ENCODE measurements at places on chromosomes 12 and 14.

- DNase-seq, result no peak
Measured at GRCh38 chr12:32997471-32997870, 100.9 kb upstream of the PKP2 start.

DNA sequence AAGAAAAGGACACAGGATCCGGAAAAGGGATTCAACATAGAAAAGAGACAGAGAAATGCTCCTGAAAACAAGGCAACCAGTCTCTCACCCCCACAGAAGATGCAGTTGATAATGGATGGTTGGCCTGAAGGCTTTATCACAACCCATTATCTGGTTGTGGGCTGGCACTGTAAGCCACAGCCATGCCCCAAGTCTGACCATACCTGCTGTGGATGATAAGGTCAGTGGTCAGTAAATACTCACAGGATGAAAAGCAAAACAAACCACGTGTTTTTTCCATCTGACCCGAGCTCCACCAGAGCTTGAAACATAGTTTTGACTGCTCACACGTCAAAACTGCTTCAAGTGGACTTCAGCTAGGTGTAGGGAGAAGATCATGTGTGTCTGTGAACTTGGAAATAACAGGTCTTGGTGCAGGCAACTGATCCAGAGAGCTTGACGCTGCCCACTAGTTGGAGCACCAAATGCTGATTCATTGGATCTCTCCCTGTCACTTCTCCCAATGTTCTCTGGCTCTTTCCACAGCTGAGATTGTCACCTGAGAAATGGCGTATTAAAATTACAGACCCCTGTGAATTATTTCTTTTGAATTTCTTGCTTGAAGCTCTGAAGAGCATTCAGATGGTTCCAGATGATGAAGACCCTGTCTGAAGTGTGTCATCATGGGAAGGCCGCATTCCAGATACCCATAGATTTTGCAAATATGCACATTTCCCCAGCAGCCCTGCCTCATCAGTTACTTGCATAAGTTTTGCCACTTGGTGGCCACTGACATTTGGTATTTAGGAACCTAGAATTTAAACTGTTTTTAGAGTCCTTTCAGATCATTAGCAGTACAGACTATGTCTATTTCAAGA, 8.5 kb downstream of the TMEM233 start:
- DNase-seq, result no peak

- DNase-seq, result no peak
Measured at GRCh38 chr12:21478756-21479455, 22.5 kb downstream of the RECQL start.

GRCh38 chr12:103956509-103957027, 9.1 kb upstream of the TDG start:
- DNase-seq, result no peak

GRCh38 chr12:112595410-112595809, 176.7 kb downstream of the PTPN11 start:
- no peak for DNase-seq

GRCh38 chr14:94127330-94127729, 2.1 kb downstream of the IFI27L2 start:
- DNase-seq, result no peak

DNA sequence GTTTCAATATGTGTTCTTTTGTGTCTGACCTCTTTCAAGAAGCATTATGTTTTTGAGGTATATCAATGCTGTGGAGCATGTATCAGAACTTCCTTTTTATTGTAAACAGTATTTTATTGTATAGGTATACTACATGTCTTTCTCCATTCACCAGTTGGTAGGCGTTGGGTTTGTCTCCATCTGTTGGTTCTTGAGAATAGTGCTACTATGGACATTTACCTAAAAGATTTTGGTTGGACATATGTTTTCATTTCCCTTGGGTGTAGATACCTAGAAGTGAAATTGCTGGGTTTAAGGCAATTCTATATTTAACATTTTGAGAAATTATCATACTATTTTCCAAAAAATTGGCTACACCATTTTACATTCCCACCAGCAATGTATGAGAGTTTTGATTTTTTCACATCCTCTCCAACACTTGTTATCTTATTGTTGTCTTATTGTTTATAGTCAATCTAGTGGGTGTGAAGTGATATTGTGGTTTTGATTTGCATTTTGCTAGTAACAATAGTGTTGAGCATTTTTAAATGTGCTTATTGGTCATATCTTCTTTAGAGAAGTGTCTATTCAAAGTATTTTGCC, 409.2 kb downstream of the IPO8 start:
- no peak for DNase-seq

DNA sequence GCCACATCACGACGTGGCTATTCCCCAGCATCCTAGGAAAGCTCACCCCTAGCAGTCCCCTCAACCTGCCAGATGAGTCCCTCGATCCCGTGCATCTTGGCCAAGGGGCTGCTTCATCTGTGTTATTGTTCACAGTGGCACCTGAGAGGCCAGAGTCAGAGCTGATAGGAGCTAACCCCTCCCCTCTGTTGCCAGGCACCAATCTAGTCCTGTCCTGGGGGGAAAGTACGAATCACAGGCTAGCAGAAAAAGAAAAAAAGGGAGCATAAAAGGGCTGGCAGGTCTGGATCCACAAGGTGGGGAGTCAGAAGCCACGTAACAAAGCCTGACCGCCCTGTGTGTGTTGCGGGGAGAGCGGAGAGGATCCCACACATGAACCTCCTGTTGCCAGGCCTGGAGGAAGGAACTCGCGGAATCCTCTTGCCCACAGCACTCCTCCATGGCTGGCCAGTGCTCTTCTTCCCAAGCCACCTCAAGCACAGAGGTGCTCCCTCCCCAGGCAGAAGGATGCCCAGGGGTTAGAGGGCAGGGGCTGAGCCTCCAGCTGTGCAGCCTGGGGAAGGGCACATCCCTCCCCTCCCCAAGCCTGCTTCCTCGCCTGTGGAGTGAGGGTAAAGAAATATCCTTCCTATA, 91.8 kb downstream of the ITPK1 start:
- no peak for DNase-seq

GRCh38 chr14:104557766-104558165, 21.8 kb upstream of the C14orf180 start:
- DNase-seq, result peak; percentile 22

DNA sequence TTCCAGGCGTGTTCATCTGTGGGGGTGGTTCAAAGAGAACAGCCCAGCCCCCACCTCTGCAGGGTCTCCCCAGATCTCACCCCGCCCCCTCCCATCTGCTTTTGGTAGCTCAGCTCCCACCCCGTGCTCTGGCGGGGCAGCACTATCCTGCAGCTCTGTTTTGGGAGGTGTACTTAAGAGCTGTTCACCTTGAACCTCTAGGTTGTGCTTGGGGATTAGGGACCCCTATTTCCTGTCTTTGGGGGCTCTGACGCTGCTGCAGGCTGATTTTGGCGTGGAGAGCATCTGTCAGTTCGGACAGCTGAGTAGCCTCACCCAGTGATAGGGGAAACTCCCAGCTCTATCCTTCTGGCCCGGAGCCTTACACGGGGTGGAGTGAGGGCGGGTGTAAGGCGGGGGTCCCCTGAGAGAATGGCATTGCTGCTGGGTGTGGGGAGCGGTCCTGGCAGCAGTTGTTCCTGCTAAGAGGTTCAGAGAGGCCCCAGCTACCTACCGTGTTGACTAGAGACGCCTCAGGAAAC, 765 bp downstream of the TMEM120B start:
- peak; percentile 63 for DNase-seq

DNA sequence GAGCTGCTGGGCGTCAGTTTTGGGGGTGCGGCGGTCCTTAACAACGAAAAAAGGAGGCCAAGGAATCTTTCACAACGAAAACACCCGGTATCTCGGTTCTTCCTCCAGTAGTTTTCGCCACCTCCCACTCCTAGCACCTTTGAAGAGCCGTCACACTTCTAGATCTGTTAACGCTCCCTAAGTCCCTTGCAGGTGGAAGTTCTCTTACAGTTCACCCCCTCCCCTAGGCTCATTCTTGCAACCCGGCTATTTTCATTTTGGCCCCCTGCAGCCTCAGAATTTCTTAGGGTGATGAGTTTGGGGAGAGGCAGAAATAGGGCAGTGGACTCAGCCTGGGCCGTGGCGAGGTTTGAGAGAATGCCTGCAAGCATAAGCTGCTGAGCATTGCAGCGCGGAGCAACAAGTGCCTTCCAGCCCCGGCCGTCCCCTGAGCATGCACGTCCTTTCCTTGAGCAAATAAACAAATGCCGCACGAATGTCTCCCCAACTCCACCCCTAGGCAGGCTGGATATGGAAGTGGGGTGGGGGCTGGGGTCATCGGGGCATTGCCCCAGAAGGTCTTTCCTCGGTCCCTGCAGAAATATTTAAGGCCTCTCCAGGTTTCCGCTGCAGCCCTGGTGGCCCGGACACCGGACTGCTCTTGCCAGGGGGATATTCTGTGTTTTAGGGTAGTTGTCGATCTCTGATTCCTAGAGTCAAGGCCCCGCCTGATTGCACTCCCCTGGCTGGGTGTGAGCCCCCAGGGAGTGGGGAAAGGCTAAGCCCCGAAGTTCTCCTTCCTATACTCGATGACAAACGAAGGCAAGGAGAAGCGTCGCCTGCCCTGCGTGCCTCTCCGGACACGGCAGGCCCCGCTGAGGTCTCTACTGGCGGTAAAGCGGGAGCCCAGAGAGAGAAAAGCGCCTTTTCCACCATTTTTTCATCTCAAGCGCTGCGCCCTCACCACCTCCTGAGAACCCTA, 1.6 kb downstream of the RFX4 start:
- DNase-seq, result no peak

- DNase-seq, result no peak
Measured at GRCh38 chr12:39722504-39722903, 102.9 kb upstream of the ABCD2 start.

- no peak for DNase-seq
Measured at GRCh38 chr12:17342381-17342961, 736.5 kb upstream of the LMO3 start.

DNA sequence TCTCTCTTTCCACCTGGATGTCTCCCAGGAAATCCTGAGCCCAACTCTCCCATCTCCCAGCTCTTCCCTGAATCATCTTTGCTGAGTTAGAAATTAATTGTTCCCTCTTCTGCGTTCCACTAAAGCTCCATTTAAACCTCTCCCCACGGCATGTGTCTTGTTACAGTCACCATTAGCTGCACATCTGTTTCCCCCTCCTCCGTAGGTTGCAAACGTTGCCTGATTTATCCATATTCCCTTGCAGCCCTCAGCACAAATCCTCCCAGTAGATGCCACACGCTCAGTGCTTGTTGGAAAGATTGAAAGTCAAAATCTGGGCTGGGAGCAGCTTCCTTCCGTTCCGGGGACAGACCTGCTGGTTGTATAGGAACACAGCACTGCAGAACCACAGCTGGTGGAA, 90.4 kb downstream of the SLC24A4 start:
- no peak for DNase-seq

GRCh38 chr12:2277492-2278155, 224.8 kb downstream of the CACNA1C start:
- no peak for DNase-seq

DNA sequence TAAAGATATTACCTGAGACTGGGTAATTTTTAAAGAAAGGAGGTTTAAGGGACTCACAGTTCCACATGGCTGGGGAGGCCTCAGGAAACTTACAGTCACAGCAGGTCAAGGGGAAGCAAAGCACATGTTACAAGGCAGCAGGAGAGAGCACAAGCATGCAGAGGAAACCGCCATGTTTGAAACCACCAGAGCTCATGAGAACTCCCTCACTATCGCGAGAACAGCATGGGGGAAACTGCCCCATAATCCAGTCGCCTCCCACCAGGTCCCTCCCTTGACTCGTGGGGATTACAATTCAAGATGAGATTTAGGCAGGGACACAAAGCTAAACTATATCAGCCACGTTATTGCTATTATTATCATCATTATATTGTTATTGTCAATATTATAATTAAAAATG, 138.7 kb downstream of the RIMBP2 start:
- no peak for DNase-seq

DNA sequence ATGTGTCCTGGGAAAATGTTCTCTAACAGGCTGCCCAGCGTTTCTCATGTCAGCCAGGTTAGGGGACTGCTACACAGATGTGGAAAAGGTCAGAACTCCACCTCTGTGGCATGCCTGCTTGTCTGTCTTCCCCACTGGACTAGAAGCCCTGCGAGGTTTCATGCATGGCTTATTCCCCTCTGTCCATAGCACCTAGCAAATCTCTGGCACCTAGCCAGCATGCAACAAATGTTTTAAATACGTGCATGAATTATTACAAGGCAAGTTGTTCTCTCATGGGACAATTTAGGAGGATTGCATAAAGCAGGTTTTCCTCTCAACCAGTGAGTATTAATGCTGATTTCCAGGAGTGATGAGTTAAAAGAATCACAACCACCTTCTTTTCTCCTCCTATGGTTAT, 21.4 kb upstream of the KCNK13 start:
- no peak for DNase-seq

- no peak for DNase-seq
Measured at GRCh38 chr12:74321381-74321780, 216.3 kb upstream of the ATXN7L3B start.

- no peak for DNase-seq
Measured at GRCh38 chr12:11623382-11623781, 26.1 kb upstream of the ETV6 start.

- no peak for DNase-seq
Measured at GRCh38 chr14:33564774-33565630, 385.9 kb downstream of the EGLN3 start.

DNA sequence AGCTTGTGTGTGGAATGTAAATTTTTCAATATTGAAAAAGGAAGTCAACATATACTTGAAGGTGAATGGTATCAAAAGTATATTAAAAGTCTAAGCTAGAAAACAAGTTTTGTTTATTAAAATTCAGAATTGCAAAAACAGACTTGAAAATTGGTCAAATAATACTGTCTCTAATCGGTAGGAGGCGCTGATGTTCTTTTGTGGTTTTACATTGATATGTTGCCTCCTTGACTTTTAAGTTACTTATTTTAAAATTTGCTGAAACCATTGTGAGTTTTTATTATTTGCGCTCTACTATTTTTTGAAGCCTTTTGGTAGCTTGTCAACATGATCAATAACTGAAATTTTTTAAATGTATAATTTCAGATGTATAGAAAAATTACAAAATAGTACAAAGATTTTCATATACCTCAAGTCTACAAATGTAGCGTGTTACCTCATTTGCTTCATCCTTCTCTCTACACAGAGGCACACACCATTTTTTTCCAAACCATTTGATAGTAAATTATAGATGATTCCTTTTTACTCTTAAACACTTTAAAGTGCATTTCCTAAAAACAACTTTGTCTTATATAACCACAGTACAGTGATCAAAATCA, 6.9 kb downstream of the RTRAF start:
- DNase-seq, result no peak

GRCh38 chr14:104393898-104394381, 185.6 kb upstream of the C14orf180 start:
- DNase-seq, result peak; percentile 78

- DNase-seq, result no peak
Measured at GRCh38 chr14:54446161-54446693, 5.1 kb upstream of the CNIH1 start.

DNA sequence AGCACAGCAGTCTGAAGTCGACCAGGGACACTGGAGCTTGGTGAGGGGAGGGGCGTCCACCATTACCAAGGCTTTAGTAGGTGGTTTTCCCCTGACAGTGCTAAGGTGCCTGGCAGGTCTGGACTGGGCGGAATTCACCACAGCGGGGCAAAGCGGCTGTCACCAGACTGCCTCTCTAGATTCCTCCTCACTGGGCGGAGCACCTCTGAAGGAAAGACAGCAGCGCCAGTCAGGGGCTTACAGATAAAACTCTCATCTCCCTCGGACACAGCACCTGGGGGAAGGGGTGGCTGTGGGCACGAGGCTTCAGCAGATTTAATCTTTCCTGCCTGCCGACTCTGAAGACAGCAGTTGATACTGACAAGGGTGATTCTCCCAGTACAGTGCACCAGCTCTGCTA, 39.1 kb downstream of the DDHD1 start:
- DNase-seq, result no peak
